Type B pancreatic cell (in vitro differentiated cells): ENCODE measurements at places on chromosomes 12 and 14. TPM values are rescaled to one million over a fixed set of nuclear protein-coding genes. Genes with fewer than 3 reads are reported as not detected.

The SERPINA12 gene
- total RNA-seq: not detected in 2 replicates

The LRRC9 gene
- total RNA-seq: 0.50 and 1.7 TPM in 2 replicates

DNA sequence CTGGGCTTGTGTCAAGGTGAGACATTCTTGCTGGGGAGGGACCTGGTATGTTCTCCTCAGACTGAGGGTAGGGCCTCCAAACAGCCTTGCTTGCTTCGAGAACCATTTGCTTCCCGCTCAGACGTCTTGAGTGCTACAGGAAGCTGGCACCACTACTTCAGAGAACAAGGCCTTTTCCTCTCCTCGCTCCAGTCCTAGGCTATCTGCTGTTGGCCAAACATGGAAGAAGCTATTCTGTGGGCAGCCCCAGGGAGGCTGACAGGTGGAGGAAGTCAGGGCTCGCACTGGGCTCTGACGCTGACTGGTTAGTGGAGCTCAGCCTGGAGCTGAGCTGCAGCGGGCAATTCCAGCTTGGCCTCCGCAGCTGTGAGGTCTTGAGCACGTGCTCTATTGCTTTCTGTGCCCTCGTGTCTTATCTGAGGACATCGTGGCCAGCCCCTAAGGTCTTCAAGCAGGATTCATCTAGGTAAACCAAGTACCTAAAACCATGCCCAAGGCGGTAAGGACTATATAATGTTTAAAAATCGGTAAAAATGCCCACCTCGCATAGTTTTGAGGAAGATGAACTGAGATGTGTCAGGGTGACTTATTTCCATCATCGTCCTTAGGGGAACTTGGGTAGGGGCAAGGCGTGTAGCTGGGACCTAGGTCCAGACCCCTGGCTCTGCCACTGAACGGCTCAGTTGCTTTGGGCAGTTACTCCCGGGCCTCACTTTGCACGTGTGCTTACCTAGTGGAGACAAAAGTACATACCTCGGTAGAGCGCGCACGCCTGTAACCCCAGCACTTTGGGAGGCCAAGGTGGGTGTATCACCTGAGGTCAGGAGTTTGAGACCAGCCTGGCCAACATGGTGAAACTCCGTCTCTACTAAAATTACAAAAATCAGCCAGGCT is 4.3 kb downstream of the GAPDH start:
- H3K4me3 ChIP-seq: peak overlapping the region; percentile 97
- peaks cover 40% of the 10 kb centered on the region for H3K4me1 ChIP-seq
- peak overlapping the region; percentile 100 for H3K27ac ChIP-seq
- H3K36me3 ChIP-seq: peaks cover 28% of the 10 kb centered on the region
- H3K27me3 ChIP-seq: peaks cover 6% of the 10 kb centered on the region

The HOXC12 gene
- not detected in 2 replicates for total RNA-seq

The HOXC5 gene
- 1.9 and 56.9 TPM in 2 replicates for total RNA-seq
